Upper lobe of right lung (tissue), 1 donor: ENCODE measurements at places on chromosomes 16 and 17.

DNA sequence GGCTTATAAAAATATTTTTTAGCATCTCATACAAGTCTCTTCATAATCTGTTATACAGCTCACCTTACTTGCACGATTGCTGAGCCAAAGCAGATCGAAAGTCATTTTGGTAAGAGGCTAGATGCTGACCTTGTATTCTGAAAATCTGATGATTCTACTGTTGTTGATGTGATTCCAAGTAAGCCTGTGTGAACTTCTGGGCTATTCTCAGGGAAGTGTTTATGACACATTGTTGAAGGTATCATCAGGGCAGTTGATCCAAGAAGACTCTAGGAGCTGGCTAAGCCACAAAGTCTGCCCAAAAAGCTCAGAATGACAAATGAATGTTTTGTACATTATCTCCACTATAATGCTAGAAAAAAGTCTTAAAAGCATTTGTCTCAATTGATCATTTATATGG, 16.0 kb downstream of the OMG start:
- no peaks in the 10 kb centered on the region for H3K27me3 ChIP-seq
- H3K36me3 ChIP-seq = peaks cover 7% of the 10 kb centered on the region
- DNase-seq = no peak
- H3K4me1 ChIP-seq = no peaks in the 10 kb centered on the region
- H3K27ac ChIP-seq = no peak overlapping the region

GRCh38 chr16:1823821-1824220, 2.8 kb downstream of the HAGH start:
- H3K27ac ChIP-seq = no peak overlapping the region
- peaks cover 25% of the 10 kb centered on the region for H3K4me1 ChIP-seq
- no peaks in the 10 kb centered on the region for H3K27me3 ChIP-seq

GRCh38 chr17:66526827-66527226, 224.4 kb downstream of the PRKCA start:
- DNase-seq = no peak
- no peaks in the 10 kb centered on the region for H3K36me3 ChIP-seq
- no peaks in the 10 kb centered on the region for H3K4me1 ChIP-seq
- H3K27me3 ChIP-seq = no peaks in the 10 kb centered on the region

DNA sequence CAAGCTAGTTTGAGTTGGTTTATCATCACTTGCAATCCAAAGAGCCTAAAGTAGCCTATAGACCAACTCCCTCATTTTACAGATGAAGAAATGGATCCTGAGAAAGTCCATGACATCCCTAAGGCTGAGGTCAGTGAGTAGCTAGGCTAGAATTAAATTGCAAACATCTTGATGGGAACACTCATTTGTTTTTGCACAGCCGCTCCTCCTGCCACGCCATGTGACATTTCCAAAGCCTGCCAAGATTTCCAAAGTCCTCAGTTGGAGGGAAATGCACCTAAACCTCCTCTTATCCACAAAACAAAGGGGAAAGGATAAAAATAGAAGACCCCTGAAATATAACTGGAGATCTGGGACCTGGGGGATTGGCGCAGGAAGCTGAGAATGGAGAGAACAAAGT, 15.0 kb downstream of the TMEM92 start:
- H3K4me3 ChIP-seq = peak overlapping the region; percentile 36
- no peaks in the 10 kb centered on the region for H3K36me3 ChIP-seq
- H3K4me1 ChIP-seq = peaks cover 30% of the 10 kb centered on the region
- no peaks in the 10 kb centered on the region for H3K27me3 ChIP-seq
- DNase-seq = no peak
- H3K27ac ChIP-seq = peak overlapping the region; percentile 83

DNA sequence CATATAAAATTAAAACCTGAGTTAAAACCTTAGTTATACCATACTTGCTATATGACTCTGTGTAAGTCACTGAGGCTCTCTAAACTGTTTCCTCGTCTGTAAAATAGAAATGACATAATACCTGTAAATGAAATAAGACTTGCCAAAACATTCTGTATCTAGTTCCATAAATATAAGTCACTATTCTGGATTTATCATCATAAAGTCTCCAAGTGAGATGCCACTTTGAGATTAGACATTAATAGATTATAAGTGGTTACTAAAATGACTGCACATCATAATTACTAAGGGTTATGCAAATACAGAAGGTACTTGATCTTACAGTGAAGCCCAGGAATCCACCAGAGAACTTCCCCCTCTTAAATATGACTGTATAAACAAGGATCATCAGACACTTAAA, 12.0 kb upstream of the BRIP1 start:
- peaks cover 80% of the 10 kb centered on the region for H3K36me3 ChIP-seq
- no peak overlapping the region for H3K27ac ChIP-seq
- no peaks in the 10 kb centered on the region for H3K4me1 ChIP-seq
- no peak overlapping the region for H3K4me3 ChIP-seq

GRCh38 chr17:83176623-83177583, 97.5 kb downstream of the METRNL start:
- H3K4me3 ChIP-seq = no peak overlapping the region
- H3K4me1 ChIP-seq = no peaks in the 10 kb centered on the region
- DNase-seq = no peak
- no peaks in the 10 kb centered on the region for H3K27me3 ChIP-seq
- H3K27ac ChIP-seq = no peak overlapping the region

DNA sequence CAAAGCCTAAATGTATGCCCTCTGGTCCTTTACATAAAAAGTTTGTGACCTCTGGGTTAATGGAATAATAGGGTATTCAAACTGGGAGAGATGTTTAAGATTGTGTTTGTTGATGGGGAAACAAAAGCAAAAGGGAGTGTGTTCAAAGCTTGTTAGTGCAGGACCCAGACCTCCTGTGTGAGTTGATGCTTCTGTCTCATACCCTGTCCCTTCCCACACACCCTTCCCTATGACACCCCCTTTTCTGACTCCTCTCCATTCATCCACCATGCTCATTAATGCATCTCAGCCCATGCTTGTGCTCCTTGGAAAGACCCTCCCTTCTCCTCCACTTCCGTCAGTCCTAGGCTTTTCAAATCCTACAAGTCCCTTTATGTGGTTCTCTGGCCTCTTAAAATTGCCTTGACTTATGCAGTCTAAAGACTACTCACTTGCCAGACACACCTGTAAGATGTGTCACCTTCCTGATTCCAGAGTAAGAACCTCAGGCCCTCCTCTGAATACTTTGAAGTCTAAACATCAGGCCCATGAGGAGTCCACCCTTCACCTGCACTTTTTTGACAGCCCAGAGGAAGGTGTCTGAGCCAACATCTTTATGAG, 128.0 kb upstream of the CACNG5 start:
- no peak overlapping the region for H3K4me3 ChIP-seq
- peaks cover 2% of the 10 kb centered on the region for H3K4me1 ChIP-seq
- no peaks in the 10 kb centered on the region for H3K36me3 ChIP-seq
- H3K27me3 ChIP-seq = no peaks in the 10 kb centered on the region
- no peak overlapping the region for H3K27ac ChIP-seq

DNA sequence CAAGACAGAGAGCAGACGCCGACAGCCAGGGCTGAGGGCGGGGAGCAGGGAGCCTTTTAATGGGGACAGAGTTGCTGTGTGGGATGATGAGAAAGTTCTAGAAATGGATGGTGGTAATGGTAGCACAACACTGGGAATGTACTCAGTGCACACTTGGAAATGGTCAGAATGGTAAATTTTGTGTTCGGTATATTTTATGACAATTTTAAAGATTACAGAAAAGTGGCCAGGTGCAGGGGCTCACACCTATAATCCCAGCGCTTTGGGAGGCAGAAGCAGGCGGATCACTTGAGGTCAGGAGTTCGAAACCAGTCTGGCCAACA, 243.2 kb upstream of the CIBAR2 start:
- peaks cover 23% of the 10 kb centered on the region for H3K4me1 ChIP-seq
- DNase-seq = no peak
- H3K27me3 ChIP-seq = no peaks in the 10 kb centered on the region
- H3K27ac ChIP-seq = no peak overlapping the region
- no peaks in the 10 kb centered on the region for H3K36me3 ChIP-seq
